ENCODE measurements at places on chromosomes 7 and 10. TPM values are rescaled to one million over a fixed set of nuclear protein-coding genes. Genes with fewer than 3 reads are reported as not detected.

The LRRC61 gene
- total RNA-seq, result 16.3 TPM

The GATA3 gene
- total RNA-seq, result not detected

The XRCC2 gene
- total RNA-seq, result 6.9 TPM

The NPFFR1 gene
- total RNA-seq, result 1.3 TPM

The IGFBP1 gene
- not detected for total RNA-seq

The SYT15 gene
- total RNA-seq, result 0.31 TPM

The BMPER gene
- total RNA-seq, result 8.1 TPM

The MICU1 gene
- 88.6 TPM for total RNA-seq

The SLC13A1 gene
- total RNA-seq, result not detected

The H2AZ2 gene
- total RNA-seq, result 208 TPM

The PRSS37 gene
- total RNA-seq, result not detected

The MACC1 gene
- total RNA-seq, result under 0.01 TPM

The SPDYE2B gene
- total RNA-seq, result not detected

The SMKR1 gene
- 1.9 TPM for total RNA-seq

The FFAR4 gene
- total RNA-seq, result not detected

The ACTA2 gene
- 4.7 TPM for total RNA-seq

The HECTD2 gene
- total RNA-seq, result 85.1 TPM

The GPR158 gene
- 7.8 TPM for total RNA-seq

The SLC35G1 gene
- total RNA-seq, result 11.6 TPM

The TMEM196 gene
- total RNA-seq, result 12.8 TPM

The CPN1 gene
- not detected for total RNA-seq

The MET gene
- 6.9 TPM for total RNA-seq

The PILRA gene
- 3.8 TPM for total RNA-seq

The CDK1 gene
- 27.5 TPM for total RNA-seq

The INMT gene
- not detected for total RNA-seq

The CAV1 gene
- total RNA-seq, result 5.9 TPM

Data from parietal lobe (tissue), 2 donors.